Fibroblast of skin of right biceps (primary cell): ENCODE measurements at places on chromosomes 1 and 21.

DNA sequence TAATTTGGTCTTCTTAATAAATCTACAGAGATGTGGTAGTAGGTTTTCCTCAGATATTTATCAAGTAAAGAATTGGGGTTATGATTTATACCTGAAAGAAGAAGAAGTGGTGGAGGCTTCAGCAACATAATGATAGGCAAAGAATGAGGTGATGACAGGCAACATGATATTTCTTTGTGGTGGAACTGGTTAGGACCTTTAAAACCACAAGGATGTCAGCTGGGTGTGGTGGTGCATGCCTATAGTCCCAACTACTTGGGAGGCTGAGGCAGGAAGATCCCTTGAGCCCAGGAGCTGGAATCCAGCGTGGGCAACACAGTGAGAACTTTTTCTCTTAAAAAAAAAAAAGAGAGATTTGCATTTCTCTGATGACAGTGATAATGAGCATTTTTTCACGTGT lies 34.1 kb upstream of the COL11A1 start:
- peak; percentile 43 for DNase-seq

DNA sequence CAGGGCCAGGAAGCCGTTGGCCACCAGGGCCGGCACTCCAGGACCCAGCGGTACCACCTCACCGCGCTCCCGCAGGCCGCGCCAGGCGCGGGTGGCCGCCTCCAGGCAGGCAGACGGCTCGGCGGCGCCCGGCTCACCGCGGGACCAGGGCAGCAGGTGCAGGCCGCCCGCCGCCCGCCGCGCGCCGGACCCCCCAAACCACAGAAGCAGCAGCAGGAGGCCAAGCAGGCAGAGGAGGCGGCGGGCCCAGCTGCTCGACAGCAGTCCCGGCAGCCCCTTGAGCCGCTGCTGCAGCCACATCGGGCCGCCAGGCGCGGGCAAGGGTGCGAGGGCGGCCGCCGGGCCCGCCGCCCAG lies 312 bp downstream of the KIAA2013 start:
- no peak for DNase-seq

DNA sequence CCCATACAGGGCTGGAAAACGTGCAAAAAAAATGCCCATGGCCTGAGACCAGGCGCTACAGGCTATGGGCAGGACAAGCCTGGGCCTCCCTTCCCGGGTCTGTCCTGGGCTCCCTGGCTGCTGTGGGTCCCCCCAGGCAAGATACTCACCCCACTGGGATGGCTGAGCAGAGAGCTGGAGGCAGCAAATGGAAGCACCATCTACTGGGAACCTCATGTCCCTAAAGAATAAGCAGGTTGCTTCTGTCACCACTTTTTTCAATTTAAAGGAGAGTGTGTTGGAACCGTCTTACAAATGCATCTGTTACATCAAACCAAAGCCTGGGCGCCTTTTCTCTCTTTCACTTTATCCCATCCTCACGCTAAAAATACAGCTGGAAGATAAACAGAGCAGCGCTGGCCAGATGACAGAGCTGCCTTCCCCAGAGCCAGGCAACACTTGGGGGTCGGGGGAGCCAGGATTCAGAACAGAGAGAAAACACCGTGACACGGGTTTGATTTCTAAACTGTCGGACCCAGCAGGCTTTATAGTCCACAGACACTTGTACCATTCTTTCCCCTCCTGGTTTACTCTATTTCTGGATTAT lies 262.1 kb upstream of the VAMP3 start:
- no peak for DNase-seq

- DNase-seq: no peak
Measured at GRCh38 chr1:55531644-55532043, 316.5 kb upstream of the USP24 start.

DNA sequence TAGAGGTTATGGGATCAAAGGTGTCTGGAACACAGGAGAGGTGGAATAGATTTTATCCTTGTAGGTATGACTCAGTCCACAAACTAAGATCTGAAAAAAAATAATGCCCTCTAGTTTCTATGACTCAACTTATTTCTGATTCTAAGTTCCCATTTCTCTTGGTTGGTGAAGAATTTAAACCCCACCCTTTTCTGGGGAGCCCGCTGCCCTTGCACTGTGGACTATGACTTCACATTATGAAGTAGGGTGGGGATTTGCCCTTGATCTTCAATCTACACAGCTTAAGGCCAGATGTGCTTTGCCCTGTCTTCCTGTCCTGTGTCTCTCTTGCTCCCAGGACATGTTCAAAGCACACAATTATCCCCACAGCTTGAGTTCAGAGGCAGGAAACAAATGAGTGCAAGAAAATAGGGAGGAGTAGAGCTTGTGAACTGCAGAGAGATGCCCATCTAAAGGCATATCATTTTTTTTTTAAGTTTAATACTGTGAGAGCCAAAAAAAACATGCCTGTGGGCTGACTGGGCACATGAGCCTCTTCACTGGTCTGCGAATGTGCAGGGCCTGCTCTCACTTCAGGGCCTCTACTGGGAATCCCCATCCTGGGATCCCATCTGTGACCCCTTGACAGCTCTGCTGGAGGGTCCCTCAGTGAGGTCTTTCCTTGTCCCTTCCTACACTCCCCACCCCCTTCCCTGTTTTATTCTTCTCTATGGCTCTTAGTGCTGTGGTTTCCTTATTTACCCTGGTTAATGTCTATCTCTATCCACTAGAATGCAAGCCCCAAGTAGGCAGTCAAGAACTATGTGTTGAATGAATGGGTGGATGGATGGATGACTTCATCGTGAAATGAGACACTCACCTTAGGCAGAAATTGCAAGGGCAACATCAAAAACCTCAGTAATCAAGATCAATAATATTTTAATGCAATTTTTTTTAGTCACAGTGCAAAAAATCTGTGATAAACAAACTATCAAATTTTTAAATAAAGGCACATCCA lies 61.5 kb downstream of the CD58 start:
- DNase-seq: peak; percentile 84

DNA sequence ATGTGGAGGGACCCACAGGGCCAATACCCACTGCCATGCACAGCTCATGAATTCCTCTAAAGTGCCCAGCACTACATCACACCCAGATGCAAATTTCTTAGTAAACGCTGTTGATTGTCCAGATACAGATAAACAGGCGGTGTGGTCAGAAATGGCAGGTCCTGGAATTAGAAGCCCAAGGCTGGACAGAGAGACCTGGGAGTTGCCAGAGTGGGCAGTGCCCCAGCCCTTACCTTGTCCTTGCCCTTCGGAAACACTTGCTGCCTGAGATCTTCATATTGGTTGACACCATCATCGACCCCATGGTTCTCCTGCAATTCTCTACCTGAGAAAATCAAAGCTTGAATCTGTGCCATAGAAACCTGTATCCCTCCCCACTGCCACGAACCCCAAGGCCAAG lies 149.3 kb upstream of the ETV3 start:
- DNase-seq: no peak

GRCh38 chr1:119327450-119328155 lies 41.0 kb upstream of the HAO2 start:
- peak; percentile 39 for DNase-seq

DNA sequence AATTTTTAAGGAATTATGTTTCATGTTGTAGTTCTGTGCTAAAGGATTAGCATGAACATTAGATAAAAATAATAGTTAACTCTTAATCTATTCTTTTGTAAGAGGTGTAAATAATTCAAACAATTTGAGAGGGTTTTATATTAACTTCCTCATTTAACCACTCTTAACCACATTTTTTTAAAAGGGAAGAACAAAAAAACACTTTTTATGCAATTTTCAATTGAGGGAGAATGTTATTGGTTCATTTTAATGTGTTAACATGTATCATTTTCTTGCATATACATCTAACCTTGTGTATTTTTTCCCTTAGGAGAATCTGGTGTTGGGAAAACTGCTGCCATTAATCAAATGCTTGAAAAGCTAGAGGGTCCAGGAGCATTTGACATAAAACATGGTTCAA lies 169.0 kb downstream of the LBR start:
- DNase-seq: no peak

- DNase-seq: no peak
Measured at GRCh38 chr1:228144993-228145343, 4.8 kb upstream of the GJC2 start.

DNA sequence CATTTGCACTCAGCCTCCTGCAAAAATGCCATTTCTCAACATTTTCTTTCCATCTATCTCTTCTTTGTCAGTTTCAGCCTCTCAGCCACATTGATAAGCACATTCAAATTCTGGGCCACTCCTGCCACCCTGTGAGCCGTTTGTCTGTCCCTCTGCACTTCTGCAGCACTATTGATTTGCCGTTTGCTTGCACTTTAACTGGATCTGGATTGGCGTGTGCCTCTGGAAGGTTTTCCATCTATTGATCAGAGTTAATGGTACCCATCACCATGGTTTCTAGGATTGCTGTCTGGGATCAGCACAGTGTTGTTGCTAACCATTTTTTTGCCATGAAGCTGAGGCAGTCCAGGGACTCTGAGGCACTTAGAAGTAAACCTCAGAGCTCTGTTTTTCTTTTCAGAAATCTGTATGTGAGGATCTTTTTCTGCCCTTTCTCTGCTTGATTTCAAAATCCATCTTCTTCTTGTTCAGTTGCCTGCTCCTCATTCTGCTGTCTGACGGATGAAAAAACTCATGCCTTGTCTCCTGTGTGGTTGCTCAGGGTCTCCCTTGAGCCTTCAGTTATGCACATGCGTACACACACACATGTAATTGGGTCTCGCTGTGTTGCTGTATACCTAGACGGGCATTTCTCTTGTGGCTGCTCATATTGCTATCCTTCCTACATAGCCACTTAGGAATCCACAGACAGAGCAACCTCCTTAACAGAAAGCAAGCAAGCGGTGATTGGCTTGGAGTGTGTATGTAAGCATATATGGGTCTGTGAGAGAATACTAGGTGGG lies 67.9 kb downstream of the NOS1AP start:
- no peak for DNase-seq

DNA sequence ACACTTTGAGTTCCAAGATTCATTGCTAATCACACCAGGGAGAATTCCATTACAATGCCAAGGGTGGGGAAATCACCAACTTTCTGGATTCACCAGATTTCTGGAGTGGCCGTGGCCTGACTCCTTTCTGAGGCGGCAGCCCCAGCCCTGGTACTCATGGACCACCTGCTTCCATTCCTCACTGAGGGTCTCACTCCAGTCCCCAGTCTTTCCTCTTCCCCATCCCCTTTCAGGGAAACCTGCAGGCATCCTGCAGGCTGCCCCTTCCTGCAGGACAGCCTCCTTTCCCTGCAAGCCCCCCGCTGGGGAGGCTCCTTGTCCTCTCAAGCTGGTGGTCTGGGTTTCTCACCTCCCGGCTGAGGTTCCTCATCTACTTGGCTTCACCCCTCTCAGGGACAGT lies 12.7 kb upstream of the CDK18 start:
- DNase-seq: no peak

DNA sequence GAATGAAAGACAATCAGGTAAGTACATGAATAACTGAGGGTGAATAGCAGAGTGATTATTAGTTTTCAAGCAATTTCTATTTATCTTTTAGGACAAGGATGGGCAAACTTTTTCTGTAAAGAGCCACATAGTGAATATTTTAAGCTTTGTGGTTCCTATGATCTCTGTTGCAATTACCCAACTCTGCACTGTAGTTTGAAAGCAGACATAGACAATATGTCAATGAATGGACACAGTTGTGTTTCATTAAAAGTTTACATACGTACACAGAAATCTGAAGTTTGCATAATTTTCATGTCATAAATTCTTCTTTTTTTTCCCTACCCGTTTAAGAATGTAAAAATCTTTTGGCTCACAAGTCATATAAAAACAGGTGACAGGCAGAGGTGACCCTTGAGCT lies 71.4 kb downstream of the ZNF281 start:
- no peak for DNase-seq

DNA sequence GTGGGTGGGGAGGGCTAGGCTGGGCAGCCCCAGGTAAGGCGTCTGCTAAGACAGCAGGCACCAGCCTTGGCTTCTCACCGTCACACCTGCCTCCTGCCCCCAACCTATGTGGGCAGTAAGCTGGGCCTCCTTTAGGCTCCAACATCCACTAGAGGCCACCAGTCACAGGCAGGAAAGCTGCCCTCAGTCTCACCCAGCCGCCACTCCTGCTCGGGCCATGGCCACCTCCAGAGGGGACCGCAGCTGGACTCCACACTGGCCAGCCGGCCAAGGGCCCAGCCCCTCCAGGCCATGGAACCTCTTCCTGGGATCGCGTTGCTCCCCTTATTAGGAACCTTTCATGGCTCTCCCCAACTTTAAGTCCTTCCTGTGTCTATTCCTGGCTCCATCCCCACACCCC lies 74.5 kb downstream of the MRPL37 start:
- no peak for DNase-seq

DNA sequence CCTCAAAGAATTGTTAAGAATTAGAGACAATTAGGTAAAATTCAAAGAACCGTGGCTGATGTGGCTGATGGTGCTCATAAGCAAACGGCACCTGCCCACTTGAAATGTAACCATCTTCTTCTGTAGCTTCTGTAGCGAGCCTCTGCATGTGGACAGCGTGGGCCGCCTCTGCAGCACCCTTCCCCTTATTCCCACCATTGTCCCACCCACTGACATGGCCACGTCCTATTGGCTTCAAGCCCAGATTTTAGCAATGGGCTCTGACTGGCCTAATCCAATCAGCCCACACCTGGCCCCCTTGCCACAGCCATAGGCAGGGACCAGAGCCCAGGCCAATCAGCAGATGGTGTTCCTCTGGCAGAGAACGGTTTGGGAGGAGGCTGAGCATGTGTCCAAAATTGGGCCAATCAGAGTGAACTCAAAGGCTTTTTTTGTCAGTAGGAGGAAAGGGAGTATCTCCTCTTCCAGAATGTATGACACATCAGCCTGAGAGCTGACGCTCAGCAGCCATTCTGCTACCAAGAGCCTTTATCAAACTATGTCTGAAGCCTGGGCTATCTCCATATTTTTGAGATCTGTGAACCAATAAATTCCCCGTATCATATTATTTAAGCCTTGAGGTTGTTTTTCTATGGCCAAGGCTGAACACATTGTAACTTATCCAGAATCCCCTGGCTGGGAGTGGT lies 518.5 kb downstream of the SMYD3 start:
- DNase-seq: no peak

- peak; percentile 61 for DNase-seq
Measured at GRCh38 chr21:29490016-29490415, 191.3 kb downstream of the BACH1 start.

GRCh38 chr1:6358757-6359201 lies 34.8 kb downstream of the ACOT7 start:
- DNase-seq: peak; percentile 55

DNA sequence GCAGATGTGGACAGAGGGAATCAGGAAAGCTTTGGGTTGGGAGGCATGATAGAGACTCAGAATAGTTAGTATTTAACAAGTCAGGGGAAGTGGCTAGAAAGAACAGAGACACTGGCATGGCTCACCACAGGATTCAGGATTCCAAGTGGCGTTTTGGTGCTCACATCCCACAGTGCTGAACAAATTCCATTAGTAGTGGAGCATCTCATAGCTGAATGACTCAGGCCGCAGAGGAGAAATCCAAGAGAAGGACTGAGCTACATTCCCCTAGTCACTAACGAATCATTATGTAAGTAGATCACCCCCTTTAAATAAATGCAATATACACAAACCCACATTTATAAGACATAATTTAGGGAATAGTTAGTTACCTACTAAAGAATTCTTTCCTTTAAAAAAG lies 5.0 kb upstream of the KCNJ9 start:
- DNase-seq: peak; percentile 18
